Activated naive CD8-positive, alpha-beta T cell treated with anti-CD3 and anti-CD28 coated beads, Interleukin-2, amount 10 ng/mL, durations not matched to agents 7 days and 5 days (primary cell): ENCODE measurements at places on chromosomes 6 and 20. TPM values are rescaled to one million over a fixed set of nuclear protein-coding genes. Genes with fewer than 3 reads are reported as not detected.

DNA sequence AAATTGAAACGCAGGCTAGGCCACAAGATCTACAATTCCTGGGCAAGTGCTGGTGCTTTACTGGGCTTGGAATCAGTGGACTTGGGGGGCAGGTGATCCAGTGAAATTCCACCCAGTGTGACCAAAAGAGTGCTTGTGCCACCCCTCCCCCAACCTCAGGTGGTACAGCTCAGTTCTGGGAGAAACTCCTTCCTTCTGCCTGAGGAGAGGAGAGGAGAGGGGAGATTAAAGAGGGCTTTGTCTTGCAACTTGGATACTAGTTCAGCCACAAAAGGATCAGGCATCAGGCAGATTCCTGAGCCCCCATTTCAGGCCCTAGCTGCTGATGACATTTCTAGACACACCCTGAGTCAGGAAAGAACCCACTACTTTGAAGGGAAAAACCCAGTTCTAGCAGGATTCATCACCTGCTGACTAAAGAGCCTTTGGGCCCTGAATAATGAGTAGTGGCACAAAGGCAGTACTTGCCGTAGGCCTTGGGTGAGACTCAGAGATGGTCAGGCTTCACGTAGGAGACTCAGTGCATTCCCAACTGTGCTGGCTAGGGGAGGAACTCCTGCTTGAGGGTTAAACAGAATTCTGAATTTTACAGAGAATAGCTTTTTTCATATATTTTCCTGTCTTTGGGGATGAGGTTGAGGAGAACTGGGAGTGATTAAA, 446.7 kb downstream of the BMP2 start:
- H3K27ac ChIP-seq = no peak overlapping the region
- no peak for DNase-seq
- no peaks in the 10 kb centered on the region for H3K27me3 ChIP-seq
- H3K4me1 ChIP-seq = no peaks in the 10 kb centered on the region
- no peak overlapping the region for H3K4me3 ChIP-seq

DNA sequence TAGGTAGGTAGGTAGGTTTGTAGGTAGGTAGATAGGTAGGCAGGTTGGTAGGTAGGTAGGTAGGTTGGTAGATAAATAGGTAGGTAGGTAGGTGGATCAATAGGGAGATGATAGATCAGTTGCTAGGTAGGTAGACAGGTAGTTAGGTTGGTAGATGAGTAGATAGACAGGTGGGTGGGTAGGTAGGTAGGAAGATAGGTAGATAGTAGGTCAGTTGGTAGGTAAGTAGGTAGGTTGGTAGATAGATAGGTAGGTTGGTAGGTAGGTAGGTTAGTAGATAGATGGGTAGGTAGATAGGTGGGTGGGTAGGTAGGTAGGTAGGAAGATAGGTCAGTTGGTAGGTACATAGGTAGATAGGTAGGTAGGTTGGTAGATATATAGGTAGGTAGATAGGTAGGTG, 72.0 kb upstream of the PDE10A start:
- H3K27me3 ChIP-seq = peaks cover 3% of the 10 kb centered on the region
- H3K4me1 ChIP-seq = no peaks in the 10 kb centered on the region
- DNase-seq = no peak

The GNRH2 gene
- 0.85 TPM for total RNA-seq

DNA sequence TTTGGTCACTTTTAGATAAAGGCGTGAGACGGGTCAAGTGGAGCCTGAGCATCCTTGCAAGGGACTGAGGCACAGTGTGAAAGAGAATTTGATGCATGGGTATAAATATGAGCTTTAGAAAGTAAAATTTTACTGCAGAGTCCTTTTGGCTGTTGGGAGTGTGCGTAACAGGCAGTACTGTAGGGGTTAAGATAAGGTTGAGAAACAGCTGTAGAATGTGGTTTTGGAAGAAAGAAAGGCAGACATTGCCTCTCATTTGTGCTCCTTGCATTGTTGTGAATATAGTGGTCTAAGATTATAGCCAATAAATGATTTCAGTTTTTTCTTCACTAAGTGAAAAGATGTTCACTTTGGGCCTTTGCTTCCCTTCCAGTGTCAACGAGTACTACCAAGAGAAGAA, 73.0 kb downstream of the RREB1 start:
- peaks cover 1% of the 10 kb centered on the region for H3K4me1 ChIP-seq
- no peak for DNase-seq
- no peaks in the 10 kb centered on the region for H3K27me3 ChIP-seq
- no peak overlapping the region for H3K27ac ChIP-seq
- no peak overlapping the region for H3K4me3 ChIP-seq
- peaks cover 47% of the 10 kb centered on the region for H3K36me3 ChIP-seq

The HTR1E gene
- total RNA-seq = not detected
